ENCODE measurements at places on chromosomes 5 and 9.

GRCh38 chr5:31815376-31815775 is 176.4 kb downstream of the PDZD2 start:
- DNase-seq = no peak

- DNase-seq = no peak
These were observed 76.1 kb upstream of the OTULINL start for GRCh38 chr5:14505310-14506139.

- DNase-seq = no peak
These were observed 37.7 kb upstream of the CKMT2 start for GRCh38 chr5:81195335-81195929.

DNA sequence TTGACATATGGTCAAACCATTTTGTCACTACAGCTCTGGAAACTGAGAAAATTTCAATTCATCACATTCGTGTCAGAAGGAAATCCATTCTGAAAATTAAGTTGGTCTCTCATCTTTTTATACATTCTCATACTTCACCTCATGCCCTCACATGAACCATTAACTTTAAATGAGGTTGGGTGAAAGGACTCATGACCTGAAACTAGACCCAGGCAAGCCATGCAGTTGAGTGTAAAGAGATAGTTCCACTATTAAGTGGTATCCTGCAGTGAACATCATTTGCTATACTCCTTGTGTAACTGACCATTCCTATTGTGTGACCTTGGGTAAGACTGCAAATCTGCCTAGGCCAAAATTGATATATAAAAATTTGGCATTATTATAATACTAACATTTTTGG is 299.6 kb upstream of the GRIN3A start:
- DNase-seq = no peak

GRCh38 chr5:54616031-54616430 is 98.5 kb downstream of the SNX18 start:
- peak; percentile 59 for DNase-seq

GRCh38 chr5:123350742-123351141 is 72.5 kb downstream of the CEP120 start:
- no peak for DNase-seq

GRCh38 chr5:154829181-154829588 is 21.2 kb downstream of the FAXDC2 start:
- DNase-seq = no peak

DNA sequence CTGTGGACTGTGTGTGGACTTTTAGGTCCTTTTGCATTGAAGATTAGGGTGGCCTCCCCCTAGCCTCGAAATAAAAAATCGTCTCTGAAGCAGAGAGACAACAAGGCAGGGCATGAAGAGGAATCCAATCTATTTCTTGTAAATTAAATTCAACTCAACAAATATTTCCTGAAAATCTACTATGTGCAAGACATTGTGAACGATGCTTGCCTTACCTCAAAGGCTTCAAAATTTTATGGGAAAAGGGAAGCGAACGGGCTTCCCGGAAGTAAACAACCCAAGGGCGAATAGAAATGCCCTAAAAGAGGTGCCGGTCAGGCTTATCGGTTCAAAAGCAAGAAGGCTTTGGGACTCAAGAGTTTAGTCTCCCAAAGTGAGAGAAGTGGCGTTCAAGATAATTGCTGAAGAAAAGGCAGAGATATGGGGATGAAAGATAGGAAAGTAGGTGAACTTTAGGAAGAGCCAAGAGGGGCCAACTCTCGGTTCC is 525 bp downstream of the KIF24 start:
- DNase-seq = no peak

- DNase-seq = no peak
These were observed 10.5 kb downstream of the NELFB start for GRCh38 chr9:137265496-137266161.

- no peak for DNase-seq
These were observed 4.4 kb upstream of the SLC12A7 start for GRCh38 chr5:1116109-1116740.

DNA sequence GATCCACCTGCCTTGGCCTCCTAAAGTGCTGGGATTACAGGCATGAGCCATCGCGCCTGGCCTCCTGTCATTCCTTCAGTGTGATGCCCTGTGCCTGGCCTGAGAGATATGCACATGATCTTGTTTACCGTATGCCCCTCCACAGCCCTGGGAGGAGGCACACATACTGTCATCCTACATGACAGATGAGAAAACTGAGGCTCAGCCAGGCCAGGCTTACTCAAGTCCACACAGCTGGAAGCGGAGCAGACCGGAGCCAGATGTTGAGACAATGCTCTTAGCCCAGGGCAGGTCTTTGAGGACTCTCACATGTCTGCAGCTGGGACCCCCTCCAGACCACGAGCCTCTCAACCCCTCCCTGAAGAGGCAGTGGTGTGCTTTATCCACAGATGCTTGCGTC is 38.7 kb upstream of the SH3PXD2B start:
- no peak for DNase-seq

DNA sequence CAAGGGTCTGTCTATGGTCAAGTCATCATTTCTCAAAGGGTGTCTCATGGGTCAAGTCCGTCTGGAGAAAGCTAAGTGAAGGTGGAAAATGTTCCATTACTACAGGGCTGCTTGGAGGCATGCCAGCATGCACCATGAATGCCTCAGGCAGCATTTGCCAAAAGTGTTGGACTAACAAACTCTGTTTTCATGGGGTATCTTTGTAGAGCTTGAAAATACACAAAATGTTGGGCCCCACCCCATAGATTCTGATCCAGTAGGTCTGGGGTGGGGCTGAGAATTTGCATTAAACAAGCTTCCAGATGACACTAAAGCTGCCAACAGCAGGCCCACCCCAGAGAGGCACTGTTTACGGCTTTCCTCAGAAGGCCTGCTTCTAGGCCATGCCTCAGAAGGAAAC is 75.0 kb upstream of the FRRS1L start:
- DNase-seq = no peak

DNA sequence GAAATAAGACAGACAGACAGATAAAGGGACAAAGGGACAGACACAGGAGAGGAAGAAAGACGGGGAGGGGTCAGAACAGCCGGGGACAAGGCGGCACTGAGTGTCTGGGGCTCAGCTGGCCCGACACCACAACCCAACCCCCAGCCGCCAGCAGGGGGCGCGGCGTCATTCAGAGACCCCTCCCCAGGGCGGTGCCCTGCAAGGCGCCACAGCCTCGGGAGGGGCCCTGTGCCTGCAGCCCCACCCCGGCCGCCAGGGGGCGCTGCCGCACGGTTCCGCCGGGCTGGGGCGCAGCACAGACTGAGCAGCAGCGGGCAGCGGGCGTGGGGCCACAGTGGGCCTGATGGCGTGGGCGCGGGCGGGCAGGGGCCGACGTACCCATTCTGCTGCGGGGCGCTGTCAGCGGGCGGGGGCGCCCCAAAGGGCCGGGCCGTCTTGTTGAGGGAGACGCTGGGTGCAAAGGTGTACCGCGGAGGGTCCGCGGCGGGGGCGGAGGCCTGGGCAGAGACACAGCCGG is 5.9 kb downstream of the PDLIM7 start:
- DNase-seq = no peak

DNA sequence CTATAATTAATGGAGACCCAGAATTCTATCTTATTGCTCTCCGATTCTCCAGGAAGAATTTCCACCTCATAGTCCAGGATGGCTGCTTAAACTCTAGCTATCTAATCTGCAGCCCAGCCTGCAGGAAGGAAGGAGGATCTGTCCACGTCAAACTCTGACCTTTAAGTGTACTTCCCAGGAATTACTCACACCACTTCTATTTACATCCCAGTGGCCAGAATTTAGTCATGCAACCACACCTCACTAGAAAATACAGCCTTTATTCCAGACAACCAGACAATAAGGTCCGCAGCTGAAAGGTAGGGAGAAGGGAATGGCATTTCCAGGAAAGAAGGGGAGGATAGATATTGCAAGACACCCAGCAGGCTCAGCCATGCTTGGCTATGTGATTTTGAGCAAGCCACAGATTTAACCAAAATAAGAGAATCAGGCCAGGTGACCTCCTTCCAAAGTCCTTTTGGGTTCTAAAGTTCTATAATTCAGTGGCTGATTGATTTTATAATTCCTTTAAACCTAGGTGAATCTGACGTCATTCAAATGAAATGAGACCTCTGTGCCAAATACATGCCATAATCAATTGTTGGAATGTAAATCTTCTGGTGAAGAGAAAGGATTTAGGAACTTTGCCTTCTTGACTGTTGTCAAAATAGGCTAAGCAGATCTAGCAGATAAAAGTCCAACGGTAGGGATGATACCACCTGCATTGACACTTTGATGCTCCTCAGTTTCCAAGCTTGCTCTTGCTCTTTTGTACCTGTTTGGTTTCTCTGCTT is 3.7 kb upstream of the DENND1A start:
- no peak for DNase-seq

- DNase-seq = no peak
These were observed 403.5 kb upstream of the ST8SIA4 start for GRCh38 chr5:101306391-101307137.

- no peak for DNase-seq
These were observed 15.0 kb downstream of the ICE1 start for GRCh38 chr5:5437227-5438172.

DNA sequence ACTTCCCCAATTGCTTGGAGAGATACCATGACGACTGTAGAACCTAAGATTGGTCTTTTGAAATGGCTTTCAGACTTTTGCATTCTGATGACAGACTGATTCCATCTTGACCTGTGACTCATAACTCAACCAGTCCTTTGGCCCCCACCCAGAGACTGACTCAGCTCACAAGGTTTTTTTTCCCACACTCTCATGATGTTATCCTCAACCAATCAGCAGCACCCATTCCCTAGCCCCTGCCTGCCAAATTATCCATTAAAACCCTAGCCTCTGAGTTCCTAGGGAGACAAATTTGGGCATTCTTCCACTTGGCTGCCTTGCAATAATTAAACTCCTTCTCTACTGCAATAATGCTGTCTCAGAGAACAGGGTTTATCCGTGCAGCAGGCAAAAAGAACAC is 1263.3 kb upstream of the CDH9 start:
- DNase-seq = no peak

GRCh38 chr5:111532886-111533582 is 20.7 kb upstream of the STARD4 start:
- DNase-seq = no peak
